ENCODE measurements at places on chromosomes 2 and 18. TPM values are rescaled to one million over a fixed set of nuclear protein-coding genes. Genes with fewer than 3 reads are reported as not detected.

- H3K27ac ChIP-seq = no peak overlapping the region
- H3K27me3 ChIP-seq = no peaks in the 10 kb centered on the region
- no peak for DNase-seq
- H3K4me3 ChIP-seq = no peak overlapping the region
- peaks cover 41% of the 10 kb centered on the region for H3K4me1 ChIP-seq
Measured at GRCh38 chr2:173924285-173924684, 40.9 kb downstream of the SP3 start.

STARD6 gene
- total RNA-seq = not detected

ASXL3 gene
- not detected for total RNA-seq

HTR2B gene
- 2.1 TPM for total RNA-seq

DNA sequence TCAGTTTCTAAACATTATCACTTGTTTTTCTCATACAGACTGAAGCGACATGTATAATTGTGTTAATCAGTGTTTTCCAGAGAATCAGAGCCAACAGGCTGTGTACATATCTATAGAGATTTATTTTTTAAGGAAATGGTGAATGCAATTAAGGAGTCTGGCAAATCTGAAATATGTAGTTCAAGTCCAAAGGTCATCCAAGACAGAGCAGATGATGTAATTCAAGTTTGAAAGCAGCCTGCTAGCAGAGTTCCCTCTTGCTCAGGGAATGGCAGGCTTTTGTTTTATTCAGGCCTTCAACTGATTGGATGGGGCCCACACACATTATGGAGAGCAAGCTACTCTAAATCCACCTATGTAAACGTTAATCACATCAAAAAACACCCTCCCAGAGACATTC is 282.6 kb downstream of the CBLN2 start:
- H3K27me3 ChIP-seq = no peaks in the 10 kb centered on the region
- DNase-seq = no peak
- H3K27ac ChIP-seq = no peak overlapping the region
- H3K4me3 ChIP-seq = no peak overlapping the region
- no peaks in the 10 kb centered on the region for H3K36me3 ChIP-seq
- H3K4me1 ChIP-seq = no peaks in the 10 kb centered on the region

DNA sequence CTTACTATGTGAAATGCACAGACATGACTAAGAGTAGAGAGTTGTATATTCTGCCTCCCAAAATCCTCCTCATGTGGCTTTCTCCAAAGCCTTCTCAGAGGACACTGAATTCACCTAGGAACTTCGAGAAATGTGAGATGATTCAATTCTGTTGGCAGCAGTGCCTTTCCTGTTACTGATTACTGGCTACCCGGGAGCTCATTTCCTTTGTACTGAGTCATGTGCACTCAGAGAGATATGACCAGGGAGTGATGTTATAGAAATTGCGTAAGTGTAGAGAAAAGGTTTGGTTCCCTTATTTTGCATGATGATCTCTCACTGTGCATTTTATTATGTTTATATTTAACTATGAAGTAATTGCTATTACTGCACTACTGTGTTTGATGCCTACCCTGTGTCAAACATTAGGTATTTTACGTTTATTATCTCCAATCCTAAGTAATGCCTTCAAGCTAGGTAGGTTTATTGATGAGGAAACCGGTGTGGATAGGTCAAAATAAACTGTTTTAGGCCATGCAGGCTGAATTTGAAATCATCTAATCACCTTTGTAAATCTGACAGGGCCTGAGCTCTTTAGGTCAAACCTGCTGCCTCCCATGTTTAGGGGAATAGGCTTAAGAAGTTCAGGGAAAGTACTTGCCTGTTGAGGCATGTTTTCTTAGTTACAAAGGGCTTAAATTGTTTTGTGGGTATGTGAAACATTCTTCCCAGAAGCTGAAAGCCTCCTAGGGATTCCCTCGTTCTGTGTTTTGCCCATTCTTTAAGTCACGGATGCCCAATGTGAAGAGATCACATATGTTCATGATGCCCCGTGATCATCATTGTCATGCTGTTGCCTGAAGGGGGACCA is 86.8 kb downstream of the FMNL2 start:
- no peak for DNase-seq
- H3K27me3 ChIP-seq = peaks cover 8% of the 10 kb centered on the region
- H3K4me3 ChIP-seq = no peak overlapping the region
- H3K4me1 ChIP-seq = peaks cover 9% of the 10 kb centered on the region

HOXD12 gene
- not detected for total RNA-seq

Data from activated CD4-positive, alpha-beta T cell treated with anti-CD3 and anti-CD28 coated beads, Interleukin-2, amount 10 ng/mL, durations not matched to agents 7 days and 5 days (primary cell).